Gastroesophageal sphincter (tissue), 4 donors: ENCODE measurements at places on chromosomes 3 and 15.

GRCh38 chr15:76140074-76140464 lies 80.3 kb downstream of the TMEM266 start:
- peaks cover 23% of the 10 kb centered on the region for H3K27me3 ChIP-seq
- H3K36me3 ChIP-seq = no peaks in the 10 kb centered on the region
- peak overlapping the region; percentile 12 for H3K4me3 ChIP-seq

DNA sequence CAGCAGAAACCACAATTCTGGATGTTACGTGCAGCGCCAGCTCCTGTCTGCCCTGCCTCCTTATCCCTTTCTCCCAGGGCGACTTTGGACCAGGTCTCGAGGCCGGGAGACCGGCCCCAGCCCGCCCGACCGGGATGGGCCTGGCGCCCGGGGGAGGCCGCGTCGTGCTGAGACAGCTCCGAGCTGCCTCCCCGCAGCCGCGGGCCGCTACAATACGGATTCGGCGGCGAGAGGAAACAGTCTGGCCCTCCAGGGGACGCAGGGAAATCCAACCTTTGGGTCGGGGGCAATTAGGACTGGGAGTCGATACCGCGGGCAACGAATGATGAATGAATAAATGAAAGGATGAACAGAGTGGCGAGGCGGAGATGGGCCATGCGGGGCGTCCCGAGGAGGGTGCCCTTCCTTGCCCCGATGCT lies 537 bp downstream of the GRAMD2A start:
- peaks cover 37% of the 10 kb centered on the region for H3K36me3 ChIP-seq
- H3K27me3 ChIP-seq = peaks cover 18% of the 10 kb centered on the region
- peaks cover 39% of the 10 kb centered on the region for H3K4me1 ChIP-seq
- no peak for ATAC-seq

- ATAC-seq = no peak
- no peak overlapping the region for H3K4me3 ChIP-seq
- H3K27ac ChIP-seq = no peak overlapping the region
- H3K4me1 ChIP-seq = no peaks in the 10 kb centered on the region
- H3K36me3 ChIP-seq = no peaks in the 10 kb centered on the region
Observed at GRCh38 chr3:108099679-108100428, 9.0 kb upstream of the CD47 start.

DNA sequence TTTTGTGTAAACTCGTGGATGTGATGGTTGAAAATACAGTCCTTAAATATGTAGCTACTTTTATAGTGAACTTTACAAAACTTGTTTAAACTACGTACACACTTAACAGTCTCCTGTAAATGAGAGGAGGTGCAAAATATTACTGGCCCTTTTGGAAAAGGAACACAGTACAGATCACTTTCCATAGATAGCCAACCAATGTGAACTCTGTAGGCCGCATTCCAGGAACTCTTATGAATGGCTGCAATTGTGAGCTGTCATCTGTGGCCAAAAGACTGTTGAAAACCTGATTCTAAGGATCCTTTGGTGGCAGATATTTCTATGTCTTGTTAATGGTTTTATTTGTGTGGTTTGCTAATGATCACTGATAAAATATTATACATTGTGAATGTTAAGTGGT lies 6.2 kb downstream of the TSC22D2 start:
- no peak overlapping the region for H3K27ac ChIP-seq
- no peak for ATAC-seq
- no peaks in the 10 kb centered on the region for H3K36me3 ChIP-seq
- peak overlapping the region; percentile 90 for H3K4me3 ChIP-seq
- no peaks in the 10 kb centered on the region for H3K27me3 ChIP-seq
- peaks cover 11% of the 10 kb centered on the region for H3K4me1 ChIP-seq

DNA sequence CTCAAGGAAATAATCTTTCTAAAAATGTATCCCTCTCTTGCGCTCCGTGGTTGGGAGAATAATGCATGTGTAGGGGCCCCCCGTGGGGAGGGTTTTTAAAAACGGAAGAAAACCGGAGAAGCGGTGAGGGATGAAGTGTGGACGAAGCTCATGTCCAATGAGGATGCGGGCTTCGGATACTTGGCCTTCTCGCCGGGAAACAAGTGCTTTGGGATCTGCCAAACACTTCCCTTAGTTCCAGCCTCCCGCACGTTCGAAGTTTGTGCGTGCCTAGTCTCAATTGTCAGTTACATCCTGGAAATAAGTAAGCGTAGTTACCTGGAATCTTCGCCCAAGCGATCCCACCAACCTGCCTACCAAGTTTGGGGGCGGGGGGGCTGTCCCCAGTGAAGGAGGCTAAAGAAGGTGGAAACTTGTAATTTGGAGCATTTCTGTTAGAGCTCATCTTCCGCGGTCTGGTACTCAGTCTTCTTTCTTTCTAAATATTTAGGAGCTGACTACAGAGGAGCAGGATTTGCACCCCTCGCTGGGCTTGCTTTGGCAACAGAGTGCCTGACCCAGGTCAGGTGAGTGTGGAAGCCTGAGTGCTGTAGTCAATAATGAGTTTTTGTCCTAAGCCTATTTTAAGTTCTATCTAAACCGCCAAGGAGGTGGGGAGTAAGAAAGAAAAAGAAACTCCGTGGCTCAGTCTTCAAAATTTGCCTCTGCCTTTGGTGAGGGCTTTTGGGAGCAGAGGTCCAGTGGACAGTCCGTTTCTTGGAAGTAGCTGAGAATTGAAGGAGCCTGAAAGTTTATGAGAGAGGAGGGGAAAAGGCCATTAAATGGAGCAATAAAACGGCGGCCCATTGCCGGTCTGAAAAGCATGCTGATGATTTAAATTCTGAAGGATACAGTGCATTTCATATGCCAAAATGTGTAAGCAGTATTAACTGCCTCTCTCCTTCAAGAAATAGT lies 1.1 kb downstream of the ITPR1 start:
- peak overlapping the region; percentile 63 for H3K4me3 ChIP-seq
- ATAC-seq = no peak
- H3K36me3 ChIP-seq = no peaks in the 10 kb centered on the region
- peak overlapping the region; percentile 93 for H3K27ac ChIP-seq
- no peaks in the 10 kb centered on the region for H3K27me3 ChIP-seq
- H3K4me1 ChIP-seq = peaks cover 63% of the 10 kb centered on the region
